ENCODE measurements at places on chromosomes 1 and 21.

DNA sequence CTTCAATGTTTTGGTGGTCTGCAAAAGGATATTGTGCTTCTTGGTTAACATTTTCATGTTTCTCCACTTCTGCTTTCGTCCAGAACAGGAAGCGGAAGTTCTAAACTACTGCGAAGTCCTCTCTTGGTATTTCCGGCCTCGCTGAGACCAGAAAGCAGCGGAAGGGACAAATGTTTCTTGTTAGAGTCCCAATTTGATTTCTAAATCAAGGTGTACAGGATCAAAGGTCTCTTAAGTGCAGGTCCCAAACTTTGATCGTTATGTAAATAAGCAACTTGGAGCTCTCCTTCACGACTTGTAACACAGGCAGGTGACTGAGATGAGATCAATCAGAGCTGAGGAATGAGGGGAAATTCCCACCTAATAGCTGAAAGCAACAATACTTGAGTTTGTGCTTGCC lies 40.1 kb upstream of the HMCN1 start:
- no peak for DNase-seq

DNA sequence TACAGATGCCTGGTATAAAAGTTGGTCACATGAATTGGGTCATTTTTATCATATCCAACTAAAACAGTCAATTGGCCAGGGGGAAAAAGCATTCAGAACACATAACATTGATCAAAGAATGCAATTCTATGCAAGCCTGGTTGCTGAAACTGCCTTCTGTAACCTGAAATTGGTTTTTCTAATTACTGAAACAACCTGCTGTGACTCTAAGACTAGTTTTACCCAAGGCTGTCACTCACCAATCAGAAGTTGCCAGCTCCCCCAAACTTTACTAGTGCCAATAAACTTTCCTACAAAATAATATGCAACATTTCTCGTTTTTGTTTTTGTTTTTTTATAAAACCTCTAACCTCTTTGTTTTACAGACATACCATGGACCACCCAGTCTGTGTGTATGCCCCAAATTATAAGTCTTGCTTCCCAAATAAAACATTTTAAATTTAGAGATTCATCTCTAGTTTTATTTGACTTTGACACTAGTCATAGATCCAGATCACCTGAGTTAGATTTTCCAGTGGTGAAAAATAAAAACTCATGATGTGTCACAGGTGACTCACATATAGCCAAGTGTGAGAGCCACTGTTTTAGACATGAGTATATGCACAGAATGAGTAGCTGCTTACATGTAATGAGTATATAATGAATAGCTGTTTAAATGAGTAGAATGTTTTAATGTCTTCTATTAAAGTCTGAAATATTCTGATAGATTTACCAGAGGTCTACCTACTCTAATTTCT lies 64.2 kb upstream of the CR2 start:
- no peak for DNase-seq

DNA sequence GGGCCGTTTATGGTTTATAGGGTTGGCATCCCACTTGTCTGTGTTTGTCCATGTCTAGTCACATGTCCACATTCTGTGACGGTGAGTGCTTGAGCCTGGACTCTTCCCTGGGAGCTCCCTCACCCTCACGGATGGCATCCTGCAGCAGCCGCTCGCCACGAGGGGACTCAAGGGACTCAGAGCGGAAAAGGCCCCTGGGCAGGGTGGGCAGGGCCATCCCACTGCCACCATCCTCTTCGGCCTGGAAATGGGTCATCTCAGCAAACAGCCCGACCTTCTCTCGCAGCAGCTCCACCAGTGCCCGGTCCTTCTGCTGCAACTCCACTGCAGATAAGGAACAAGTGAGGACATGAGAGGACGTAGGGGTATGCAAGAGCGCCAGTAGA lies 11.1 kb downstream of the RXFP4 start:
- no peak for DNase-seq

GRCh38 chr1:147618077-147618569 lies 52.2 kb downstream of the ACP6 start:
- no peak for DNase-seq

GRCh38 chr1:44820328-44821239 lies 12.3 kb downstream of the BTBD19 start:
- no peak for DNase-seq

- DNase-seq: peak; percentile 66
These were observed 773 bp downstream of the CNST start for GRCh38 chr1:246566813-246567645.

DNA sequence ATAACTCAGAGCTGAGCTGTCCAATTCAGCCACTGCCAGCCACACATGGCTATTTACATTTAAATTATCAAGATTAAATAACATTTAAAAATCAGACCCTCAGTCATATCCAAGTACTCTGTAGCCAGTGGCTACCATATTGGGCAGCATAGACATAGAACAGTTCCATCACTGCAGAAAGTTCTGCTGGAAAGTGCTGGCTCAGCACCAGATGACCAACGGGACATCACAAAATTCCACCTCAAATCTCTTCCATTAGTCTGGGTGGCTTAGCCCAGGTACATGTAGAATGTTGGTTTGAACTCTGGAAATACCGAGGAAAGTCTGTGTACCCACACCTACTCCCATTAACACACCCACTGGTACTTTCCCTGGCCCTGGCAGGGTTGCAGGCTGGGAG lies 129.3 kb downstream of the ZSCAN20 start:
- no peak for DNase-seq

GRCh38 chr21:32381571-32381970 lies 11.2 kb downstream of the URB1 start:
- no peak for DNase-seq

DNA sequence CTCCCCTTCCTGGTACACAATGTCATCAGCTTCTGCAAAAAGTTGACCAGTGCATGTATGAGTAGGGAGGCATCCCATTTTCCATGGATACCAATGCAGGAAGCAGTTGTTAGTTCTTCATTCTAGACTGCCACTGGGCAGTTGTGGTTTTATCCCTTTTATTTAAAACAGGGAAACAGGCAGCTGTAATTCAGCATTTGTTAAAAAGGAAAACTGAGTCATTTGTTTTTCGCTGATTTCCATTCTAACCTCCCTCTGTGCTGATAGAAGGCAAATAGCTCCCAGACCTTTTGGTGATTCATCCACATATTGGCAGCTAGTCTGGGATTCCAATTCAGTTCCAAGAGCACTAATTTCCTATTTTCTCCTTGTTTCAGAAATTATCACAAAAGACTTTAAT lies 21.1 kb upstream of the ABCA4 start:
- DNase-seq: no peak

GRCh38 chr1:186497651-186498050 lies 36.7 kb upstream of the PDC start:
- no peak for DNase-seq

- DNase-seq: no peak
These were observed 31.2 kb downstream of the SPRTN start for GRCh38 chr1:231369282-231369681.

DNA sequence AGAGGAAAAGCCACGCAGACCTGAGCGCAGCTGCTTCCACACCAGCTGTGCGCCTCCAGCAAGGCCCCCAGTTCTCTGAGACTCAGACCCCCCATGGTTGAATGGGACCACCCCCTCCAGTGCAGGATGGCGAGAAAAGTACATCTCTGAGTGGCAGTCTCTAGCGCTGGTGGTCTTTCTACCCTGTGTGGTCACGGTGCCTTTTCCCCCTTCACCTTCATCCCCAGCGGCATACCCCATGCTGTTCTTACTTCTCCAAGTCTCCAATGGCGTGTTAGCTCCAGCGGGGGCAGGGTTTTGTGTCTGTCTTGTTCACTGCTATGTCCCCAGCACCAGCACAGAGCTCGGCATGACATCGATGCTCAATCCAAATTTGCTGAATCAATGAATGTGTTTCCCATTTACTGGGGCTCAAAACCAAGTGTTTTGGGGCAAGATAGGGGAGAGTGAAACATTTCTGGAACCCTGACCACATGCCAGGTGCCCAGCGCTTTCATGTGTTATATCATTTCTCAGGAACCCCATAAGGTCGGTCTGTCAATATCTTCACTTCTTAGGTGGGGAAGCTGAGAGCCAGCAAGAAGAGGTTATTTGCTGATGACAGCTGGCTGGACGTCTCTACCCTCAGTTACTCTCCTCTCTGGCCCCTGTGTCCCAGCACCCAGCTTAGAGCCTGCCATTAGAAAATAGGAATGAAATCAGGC lies 959 bp upstream of the SDC3 start:
- DNase-seq: no peak

DNA sequence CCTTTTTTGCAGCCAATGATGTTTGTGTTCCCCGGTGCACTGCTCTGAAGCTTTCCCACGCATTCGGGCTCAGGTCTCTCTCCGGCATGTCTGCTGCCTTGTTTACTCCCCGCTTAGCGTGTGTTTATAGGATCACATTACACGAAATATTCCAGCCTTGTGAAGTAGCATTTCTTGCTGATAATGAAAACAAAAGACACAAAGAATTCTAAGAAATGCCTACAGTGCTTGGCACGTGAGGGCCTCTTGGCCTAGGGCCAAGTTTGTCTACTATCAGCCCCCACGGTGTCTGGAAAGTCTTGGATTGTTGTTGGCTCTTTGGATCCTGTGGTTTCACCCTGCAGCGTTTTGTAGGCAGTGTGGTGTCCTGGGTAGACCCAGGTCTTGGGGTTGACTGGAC lies 11.2 kb upstream of the GSTM4 start:
- no peak for DNase-seq

DNA sequence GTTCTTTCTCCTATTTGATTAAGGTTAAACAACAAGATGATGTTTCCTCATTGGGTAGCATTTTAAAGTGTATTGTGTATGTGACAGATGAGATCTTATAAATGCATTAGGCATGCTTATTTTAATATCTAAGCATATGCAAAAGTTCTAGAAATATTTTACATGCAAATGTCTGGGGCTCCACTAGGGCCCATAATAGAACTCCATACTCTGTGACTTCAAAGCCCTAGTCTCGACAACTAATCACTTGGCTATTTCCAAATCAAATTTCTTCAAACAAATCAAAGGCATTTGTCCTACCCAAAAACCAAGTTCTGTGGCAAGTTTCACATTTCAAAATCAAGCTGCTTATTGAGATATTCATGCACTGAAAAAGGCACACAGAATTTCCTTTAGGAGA lies 385.6 kb upstream of the ST6GALNAC5 start:
- DNase-seq: no peak

GRCh38 chr21:46369520-46370235 lies 45.7 kb downstream of the PCNT start:
- no peak for DNase-seq

GRCh38 chr1:200869753-200870391 lies 2.9 kb upstream of the GPR25 start:
- DNase-seq: no peak

DNA sequence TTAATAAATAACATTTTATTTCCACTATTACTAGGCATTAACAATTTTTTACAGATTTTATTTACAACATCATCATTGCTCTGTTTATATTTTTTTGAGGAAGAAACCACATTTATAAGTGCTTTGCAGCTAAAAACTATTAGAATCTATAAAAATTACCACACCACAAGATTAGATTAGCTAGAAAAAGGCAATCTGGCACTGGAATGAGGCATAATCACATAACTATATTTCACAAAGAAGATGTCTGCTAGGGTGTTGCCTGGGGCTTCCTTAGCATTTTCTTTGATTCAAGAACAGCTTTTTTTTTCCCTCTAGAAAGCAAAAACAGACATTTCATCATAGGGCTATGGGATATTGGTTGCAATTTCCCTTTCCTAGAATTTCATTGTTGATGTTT lies 2169.2 kb downstream of the MRPL39 start:
- DNase-seq: no peak

DNA sequence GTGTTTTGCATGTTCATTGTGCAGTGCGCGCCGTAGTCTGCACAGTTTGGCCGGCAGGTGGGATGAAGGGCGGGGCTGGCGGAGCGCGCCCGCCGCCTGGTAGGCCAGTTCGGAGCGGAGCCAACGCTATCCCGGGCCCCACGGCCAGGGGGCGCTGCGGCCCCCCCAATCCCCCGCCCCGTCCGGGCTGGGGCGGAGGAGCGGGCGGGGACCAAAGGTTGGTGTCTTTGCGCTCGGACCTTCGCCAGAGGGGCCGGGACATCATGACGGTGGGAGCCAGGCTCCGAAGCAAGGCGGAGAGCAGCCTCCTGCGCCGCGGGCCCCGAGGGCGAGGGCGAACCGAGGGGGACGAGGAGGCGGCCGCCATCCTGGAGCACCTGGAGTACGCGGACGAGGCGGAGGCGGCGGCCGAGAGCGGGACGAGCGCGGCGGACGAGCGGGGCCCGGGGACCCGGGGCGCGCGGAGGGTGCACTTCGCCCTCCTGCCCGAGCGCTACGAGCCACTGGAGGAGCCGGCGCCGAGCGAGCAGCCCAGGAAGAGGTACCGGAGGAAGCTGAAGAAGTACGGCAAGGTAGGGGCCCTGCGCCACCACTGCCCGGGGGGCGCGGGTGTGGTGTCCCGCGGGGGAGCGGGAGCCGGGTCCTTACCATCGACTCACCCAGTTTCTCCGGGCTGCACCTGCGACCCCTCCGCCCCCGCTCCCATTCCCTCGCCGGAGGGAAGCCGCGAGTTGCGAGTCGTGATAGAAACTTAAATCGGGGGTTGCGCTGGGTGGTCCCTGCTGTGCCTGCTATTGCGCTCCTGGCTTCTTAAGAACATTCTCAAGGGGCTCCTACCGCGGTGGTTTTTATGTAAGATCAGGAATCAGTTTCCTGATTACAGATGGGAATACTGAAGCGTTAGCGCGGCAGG lies at the start of gene C1orf115:
C1orf115 (plus strand) TSS at position 224 of the 913 bp plus-strand sequence; CDS start at position 264, 40 bp downstream.
- DNase-seq: peak; percentile 89

- DNase-seq: no peak
These were observed 27.4 kb downstream of the ELF3 start for GRCh38 chr1:202037706-202038296.

GRCh38 chr1:216193839-216194443 lies 229.3 kb downstream of the USH2A start:
- DNase-seq: no peak

GRCh38 chr21:26506956-26507355 lies 66.1 kb downstream of the CYYR1 start:
- DNase-seq: no peak

DNA sequence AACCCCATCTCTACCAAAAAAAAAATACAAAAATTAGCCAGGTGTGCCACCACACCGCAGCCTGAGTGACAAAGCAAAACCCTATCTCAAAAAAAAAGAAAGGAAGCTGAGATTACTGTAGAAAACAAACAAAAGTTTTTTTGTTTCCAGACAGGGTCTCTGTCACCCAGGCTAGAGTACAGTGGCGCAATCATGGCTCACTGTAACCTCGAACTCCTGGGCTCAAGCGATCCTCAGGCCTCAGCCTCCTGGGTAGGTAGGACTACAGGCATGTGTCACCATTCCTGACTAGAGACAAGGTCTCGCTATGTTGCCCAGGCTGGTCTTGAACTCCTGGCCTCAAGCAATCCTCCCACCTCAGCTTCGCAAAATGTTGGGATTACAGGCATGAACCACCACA lies 2.8 kb upstream of the PYGO2 start:
- DNase-seq: no peak

GRCh38 chr1:244614113-244614836 lies 38.7 kb upstream of the DESI2 start:
- DNase-seq: no peak
